ENCODE measurements at places on chromosomes 2 and 18.

DNA sequence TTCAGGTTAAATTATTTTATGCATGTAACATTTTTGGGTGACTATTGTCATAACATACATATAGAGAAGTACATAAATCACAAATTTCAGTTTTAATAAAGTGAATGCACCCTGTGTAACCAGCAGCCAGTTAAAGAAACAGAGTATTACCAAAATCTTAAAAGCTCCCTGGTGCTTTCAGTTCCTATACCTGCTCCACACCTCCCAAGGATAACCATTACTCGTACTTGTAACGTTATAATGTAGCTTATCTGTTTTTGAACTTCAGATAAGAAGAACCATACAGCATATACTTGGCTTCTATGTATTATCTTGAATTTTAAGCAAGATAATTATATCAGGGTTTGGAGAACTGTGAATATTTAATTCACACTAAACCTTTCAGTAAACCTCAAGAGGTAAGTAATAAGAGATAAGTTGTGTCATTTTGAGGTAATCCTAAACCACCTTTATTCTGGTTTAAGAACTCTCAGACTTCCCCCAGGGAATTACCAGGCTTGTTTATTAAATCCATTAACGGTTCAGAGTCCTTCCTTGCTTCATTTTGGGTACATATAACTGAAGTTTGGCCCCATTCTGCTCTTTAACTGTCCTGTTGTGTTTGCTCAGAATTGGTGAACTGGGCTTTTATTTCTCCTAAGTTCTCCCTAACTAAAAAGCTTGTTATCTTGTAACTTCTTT, 58.6 kb downstream of the LCLAT1 start:
- DNase-seq: no peak

DNA sequence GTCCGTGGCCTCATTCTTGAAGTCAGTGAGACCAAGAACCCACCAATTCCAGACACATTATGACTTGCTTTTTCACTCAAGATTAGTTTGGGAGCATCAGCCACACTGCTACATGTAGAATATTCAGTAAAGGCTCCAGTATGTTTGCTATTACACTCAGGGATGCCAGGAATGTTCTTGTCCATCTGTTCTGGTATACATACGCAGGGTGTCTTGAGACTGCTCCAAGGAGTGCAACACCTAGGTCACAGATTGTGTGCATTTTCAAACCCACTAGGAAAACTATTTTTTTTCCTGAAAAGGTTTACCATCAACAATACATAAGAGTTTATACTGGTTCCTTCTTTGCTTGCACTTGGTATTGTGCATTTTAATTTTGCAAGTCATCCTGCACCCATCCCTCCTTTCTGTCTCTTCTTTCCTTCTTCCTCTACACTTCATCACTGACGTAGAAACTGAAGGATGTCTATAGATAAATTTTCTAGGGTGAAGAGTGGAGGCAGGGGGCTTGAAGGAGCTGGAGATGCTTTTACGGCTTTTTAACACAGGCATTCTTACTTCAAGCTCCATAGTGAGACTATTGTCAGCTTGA, 35.3 kb upstream of the MAP2 start:
- DNase-seq: no peak

- DNase-seq: no peak
Measured at GRCh38 chr2:47211497-47212011, 56.4 kb upstream of the STPG4 start.

- DNase-seq: no peak
Measured at GRCh38 chr2:17461087-17461475, 57.2 kb downstream of the RAD51AP2 start.

- DNase-seq: peak; percentile 34
Measured at GRCh38 chr2:37180006-37180639, 8.3 kb downstream of the SULT6B1 start.

DNA sequence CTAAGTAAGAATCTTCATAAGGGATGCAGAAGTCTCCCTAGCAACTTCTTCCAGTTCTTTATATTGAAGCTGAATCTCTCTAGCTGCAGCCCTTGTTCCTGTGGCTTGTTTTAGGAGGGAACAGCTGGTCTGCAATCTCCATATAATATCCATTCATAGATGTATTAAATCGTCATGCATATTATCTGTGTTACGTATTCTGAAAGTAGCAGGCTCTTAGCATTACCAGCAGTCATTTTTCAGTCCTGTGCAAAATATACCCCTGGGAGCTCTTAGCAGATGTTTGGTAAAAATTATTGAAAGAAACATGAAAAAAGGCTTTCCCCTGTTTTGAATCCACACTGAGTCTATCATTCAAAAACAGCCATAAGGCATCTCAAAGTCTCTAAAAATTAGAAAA, 385.3 kb downstream of the IRS1 start:
- no peak for DNase-seq

DNA sequence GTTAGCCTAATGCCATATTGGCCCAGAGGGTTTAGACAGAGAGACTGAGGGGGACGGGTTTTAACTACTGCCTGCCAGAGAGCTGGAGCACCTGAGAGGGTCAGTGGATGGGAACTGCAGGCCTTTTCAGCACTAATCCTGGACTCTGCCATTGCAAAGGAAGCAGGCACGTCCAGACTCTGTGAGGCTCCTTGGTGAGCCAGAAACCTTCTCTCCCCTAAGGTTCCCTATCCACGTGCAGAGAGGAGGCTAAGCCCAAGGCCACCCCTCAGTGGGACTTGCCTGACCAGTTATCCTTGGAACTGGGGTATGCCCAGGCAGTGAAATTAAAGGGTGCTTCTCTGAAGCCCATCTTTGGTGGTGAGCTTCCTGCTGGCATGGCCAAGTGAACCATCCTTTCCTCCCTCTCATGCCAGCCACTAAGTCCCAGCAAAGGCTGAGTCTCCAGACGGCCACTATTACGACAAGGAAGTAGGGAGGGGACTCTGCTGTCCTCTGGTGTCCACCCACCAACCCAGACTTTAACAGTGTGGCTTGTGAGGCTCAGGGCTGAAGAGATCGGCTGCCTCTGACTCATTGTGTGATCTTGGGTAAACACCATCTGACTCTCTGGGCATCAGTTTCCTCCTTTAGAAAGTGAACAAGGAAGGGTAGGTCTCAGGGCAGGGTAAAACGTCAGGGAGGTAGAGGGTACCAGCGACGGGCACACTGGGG, 3.9 kb upstream of the MLPH start:
- peak; percentile 97 for DNase-seq

- DNase-seq: no peak
Measured at GRCh38 chr18:25713103-25713502, 361.1 kb upstream of the ZNF521 start.

GRCh38 chr2:110877031-110877827, 144.9 kb downstream of the ACOXL start:
- DNase-seq: no peak

GRCh38 chr2:138237667-138238384, 263.7 kb upstream of the SPOPL start:
- DNase-seq: no peak

DNA sequence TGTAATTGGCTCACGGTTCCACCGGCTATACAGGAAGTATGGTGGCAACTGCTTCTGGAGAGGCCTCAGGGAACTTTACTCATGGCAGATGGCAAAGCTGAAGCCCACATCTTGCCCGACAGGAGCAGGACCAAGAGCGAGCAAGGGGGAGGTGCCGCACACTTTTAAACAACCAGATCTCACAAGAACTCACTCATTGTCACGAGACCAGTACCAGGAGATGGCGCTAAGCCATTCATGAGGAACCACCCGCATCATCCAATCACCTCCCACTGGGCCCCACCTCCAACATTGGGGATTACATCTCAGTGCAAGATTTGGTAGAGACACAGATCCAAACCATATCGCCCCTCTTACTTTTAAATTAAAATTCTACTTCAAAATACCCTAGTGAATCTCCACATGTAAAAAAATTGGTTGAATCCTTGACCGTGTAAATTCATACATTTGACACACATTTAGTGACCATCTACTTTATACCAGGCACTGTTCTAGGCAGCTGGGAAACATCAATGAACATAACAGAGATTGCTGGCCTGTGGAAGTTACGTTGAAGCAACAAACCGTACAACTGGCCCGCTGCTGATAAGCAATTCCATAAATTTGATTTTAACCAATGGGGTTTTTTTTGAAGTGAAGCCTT, 87.6 kb downstream of the ALPK2 start:
- no peak for DNase-seq
